ENCODE measurements at places on chromosomes 6 and 20. TPM values are rescaled to one million over a fixed set of nuclear protein-coding genes. Genes with fewer than 3 reads are reported as not detected.

Gene LRP11
- total RNA-seq = not detected

Gene IL17A
- not detected for total RNA-seq

Gene SPACA1
- total RNA-seq = not detected

Gene CRIP3
- total RNA-seq = 1.5 TPM

Gene PM20D2
- 7.5 TPM for total RNA-seq

Gene SLC22A3
- 0.29 TPM for total RNA-seq

Gene MYO6
- 2.9 TPM for total RNA-seq

Gene HDGFL1
- not detected for total RNA-seq

Gene DSP
- total RNA-seq = not detected

Gene PLG
- 0.76 TPM for total RNA-seq

Gene ADGRF1
- 0.32 TPM for total RNA-seq

Gene FOXC1
- total RNA-seq = 0.15 TPM

Gene HLA-F
- total RNA-seq = 699 TPM

Gene CCN2
- total RNA-seq = 1.2 TPM

Gene LY6G6F
- total RNA-seq = not detected

Gene MSH5
- total RNA-seq = 13.7 TPM

Gene TRIM40
- not detected for total RNA-seq

Gene PARD6B
- 12.4 TPM for total RNA-seq

Gene GABRR2
- 0.73 TPM for total RNA-seq

Gene OGFRL1
- 8.1 TPM for total RNA-seq

Gene FRK
- 0.06 TPM for total RNA-seq

Gene BPIFA1
- total RNA-seq = not detected

Gene IMPG1
- not detected for total RNA-seq

Gene CEP85L
- 82.9 TPM for total RNA-seq

Gene POU5F1
- 0.61 TPM for total RNA-seq

Gene ADRM1
- 80.0 TPM for total RNA-seq

Gene USP49
- 2.8 TPM for total RNA-seq

Gene ZBTB2
- total RNA-seq = 16.1 TPM

Gene SPDEF
- not detected for total RNA-seq

Gene GATA5
- total RNA-seq = not detected

Gene TRERF1
- total RNA-seq = 34.3 TPM

Gene MCHR2
- not detected for total RNA-seq

Gene SAMD10
- 17.7 TPM for total RNA-seq

Gene ABRACL
- 72.8 TPM for total RNA-seq

Gene CARMIL1
- 7.9 TPM for total RNA-seq

Gene ECT2L
- total RNA-seq = not detected

Gene PABPC1L
- 62.2 TPM for total RNA-seq

Gene TFAP2C
- total RNA-seq = not detected

Gene SEC23B
- total RNA-seq = 36.6 TPM

Gene SNX21
- total RNA-seq = 3.5 TPM

Gene COL9A3
- total RNA-seq = 2.1 TPM

Gene HLA-DQA1
- 7.8 TPM for total RNA-seq

Gene ABCF1
- 80.2 TPM for total RNA-seq

Gene GINM1
- 24.5 TPM for total RNA-seq

Gene EHMT2
- 78.9 TPM for total RNA-seq

All from T-cell (primary cell).